Right lung (tissue), 10 donors: ENCODE measurements at places on chromosomes 5 and 9. TPM values are rescaled to one million over a fixed set of nuclear protein-coding genes. Genes with fewer than 3 reads are reported as not detected.

The PCDHGA12 gene
- 4.3 TPM for polyA plus RNA-seq

The SLC36A2 gene
- polyA plus RNA-seq = 0.09 TPM

DNA sequence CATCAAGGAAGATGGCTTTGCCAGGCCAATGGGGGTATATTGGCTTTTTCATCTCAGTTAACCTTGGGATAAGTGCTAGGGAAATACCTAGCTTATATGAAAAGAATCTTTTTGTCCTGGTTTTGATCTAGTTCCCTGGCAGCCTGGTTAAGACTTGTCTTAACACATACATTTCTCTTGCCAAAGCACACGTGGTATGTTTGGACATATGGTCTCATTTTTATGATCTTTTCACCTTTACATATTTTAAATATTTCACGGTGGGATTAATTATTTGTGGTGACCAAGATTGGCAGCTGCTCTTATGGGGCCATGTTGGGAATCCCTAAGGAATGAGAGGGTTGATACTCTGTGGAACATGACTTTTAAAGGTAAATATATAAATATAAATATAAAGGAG, 312.5 kb downstream of the NPR3 start:
- DNase-seq = no peak

The SLC6A18 gene
- polyA plus RNA-seq = not detected
